ENCODE measurements at places on chromosomes 12 and 14. TPM values are rescaled to one million over a fixed set of nuclear protein-coding genes. Genes with fewer than 3 reads are reported as not detected.

DNA sequence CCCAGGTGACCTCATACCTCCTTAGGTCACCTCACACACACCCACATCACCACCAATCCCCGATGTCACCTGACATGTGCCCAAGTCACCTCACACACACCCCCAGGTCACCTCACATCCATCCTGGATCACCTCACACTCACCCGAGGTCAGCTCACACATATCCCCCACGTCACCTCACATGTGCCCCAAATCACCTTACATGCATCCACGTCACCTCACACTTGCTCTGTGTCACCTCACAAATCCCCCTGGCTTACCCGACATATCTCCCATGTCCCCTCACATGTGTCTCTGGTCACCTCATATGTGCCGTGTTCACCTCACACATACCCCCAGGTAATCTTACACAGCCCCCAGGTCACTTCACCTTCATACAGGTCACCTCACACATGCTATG is 864.6 kb downstream of the TMEM121 start:
- H3K36me3 ChIP-seq: no peaks in the 10 kb centered on the region
- H3K27me3 ChIP-seq: no peaks in the 10 kb centered on the region
- H3K27ac ChIP-seq: no peak overlapping the region
- no peak for DNase-seq
- H3K4me1 ChIP-seq: no peaks in the 10 kb centered on the region
- H3K4me3 ChIP-seq: no peak overlapping the region

DNA sequence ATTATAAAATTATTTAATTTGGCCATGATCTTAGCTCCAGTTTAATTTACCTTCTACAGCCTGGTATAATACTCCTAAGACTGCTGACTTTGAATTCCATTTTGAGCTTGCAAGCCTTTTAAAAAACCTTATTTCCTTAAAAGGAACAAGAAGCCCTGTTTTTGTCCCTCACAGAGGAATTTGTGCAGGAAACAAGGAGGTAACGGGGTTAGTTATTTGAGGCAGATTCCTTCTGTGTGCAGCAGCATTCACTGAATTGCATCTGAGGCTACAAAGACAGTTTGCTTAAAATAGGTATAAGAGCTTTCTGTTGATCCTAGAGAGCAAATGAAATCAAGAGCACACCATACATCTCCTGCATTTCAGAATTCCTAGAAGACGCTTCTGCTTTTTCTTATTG is 403.3 kb upstream of the PRICKLE1 start:
- H3K27me3 ChIP-seq: no peaks in the 10 kb centered on the region
- no peaks in the 10 kb centered on the region for H3K36me3 ChIP-seq
- H3K4me3 ChIP-seq: no peak overlapping the region
- no peak overlapping the region for H3K27ac ChIP-seq

Gene OGFOD2
- 8.6 TPM for total RNA-seq

Gene LTBP2
- total RNA-seq: 15.8 TPM

DNA sequence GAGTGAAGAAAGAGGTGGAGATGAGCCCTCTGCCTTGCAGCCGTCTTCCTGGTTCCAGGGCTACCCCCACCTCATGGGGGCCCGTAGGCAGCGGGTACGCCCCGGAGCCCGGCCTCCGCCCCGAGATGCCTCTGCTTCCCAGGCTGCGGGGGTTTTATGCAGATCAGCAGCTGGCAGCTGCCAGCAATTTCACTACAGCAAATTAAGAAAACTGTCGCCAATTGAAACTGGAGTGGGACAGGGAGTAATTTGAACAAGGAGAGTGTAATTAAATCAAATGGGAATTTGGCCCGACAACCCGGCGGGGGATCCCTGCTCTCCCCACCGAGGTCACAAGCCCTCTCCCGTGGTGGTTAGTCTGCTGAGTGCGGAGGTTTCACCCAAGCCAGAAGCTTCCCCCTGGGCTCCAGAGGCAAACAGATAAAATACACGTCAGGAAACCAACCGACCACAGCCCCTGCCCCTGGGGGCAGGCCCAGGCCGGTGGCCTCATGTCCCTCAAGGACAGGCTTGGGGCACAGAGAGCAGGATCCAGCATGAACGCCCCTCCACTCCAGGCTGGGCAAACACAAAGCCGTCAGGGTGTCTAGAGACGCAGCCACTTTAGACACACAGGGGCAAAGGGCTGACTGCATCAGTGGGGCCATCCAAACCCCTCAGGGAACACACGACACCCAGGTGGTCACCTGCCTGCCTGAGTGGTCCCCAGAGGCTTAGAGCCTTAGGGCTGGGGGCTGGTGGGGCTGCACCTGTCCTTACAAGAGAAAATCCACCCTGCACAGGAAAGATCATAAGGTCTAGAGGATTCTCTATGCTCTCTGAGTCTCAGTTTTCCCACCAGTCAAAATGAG is 53.8 kb downstream of the TESC start:
- H3K36me3 ChIP-seq: no peaks in the 10 kb centered on the region
- H3K27ac ChIP-seq: peak overlapping the region; percentile 3
- no peak for DNase-seq
- H3K4me3 ChIP-seq: no peak overlapping the region
- H3K4me1 ChIP-seq: peaks cover 27% of the 10 kb centered on the region

DNA sequence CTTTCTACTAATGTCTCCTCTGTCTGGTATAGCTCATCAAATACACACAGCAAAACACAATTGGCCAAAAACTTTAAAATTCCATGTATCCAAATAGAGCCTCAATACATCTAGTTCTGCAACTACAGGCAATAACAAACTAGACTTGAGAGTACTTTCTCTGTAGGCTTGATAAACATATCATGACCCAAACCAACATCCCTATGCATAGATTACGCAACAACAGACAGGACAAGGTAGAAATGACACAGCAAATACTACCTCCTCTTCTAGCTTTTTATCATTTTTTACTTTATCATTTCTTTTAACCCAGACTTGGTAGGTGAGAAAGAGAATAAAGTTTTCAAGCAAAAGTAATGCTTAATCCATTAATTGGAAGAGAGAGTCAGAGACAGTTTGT is 41.8 kb downstream of the EML5 start:
- no peak overlapping the region for H3K4me3 ChIP-seq
- DNase-seq: no peak
- H3K36me3 ChIP-seq: no peaks in the 10 kb centered on the region
- H3K27me3 ChIP-seq: no peaks in the 10 kb centered on the region

- no peak overlapping the region for H3K4me3 ChIP-seq
- no peak overlapping the region for H3K27ac ChIP-seq
- no peak for DNase-seq
- H3K36me3 ChIP-seq: no peaks in the 10 kb centered on the region
- H3K27me3 ChIP-seq: no peaks in the 10 kb centered on the region
Measured at GRCh38 chr14:34682787-34683321, 31.5 kb downstream of the CFL2 start.

Gene PRORP
- 21.8 TPM for total RNA-seq

DNA sequence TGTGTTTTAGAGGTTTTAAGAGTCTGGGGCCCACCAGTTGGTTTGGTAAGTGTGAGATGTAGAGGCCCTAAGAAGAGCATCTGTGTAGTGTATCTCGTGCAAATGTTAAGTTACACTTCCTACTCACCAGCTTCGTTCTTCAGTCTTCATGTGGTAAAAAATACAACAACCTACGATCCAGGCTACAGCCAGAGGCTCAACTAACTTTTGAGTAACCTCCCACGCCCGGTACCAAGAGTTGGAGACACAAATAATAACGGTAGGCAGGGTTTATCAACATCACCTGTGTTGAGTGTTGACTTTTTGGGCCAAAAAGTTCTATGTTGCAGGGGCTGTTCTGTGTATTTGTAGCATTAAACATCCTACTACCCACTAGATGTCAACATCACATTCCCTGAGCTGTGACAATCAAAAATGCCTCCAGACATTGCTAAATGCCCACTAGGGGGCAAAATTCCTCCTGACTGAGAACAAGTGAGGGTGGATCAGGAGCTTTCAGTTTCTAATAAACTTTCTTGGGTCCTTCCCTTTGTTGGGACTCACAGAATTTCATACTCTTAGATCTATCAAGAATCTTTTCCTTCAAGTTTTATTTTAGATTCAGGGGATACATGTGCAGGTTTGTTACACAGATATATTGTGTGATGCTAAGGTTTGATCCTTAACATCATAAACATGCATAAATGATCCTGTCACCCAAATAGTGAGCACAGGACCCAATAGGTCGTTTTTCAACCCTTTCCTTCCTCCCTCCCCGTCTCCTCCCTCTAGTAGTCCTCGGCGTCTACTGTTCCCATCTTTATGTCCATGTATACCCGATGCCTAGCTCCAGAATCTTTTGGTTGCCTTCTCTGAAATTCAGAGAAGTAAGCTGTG is 94.7 kb downstream of the SLC2A13 start:
- peaks cover 11% of the 10 kb centered on the region for H3K4me1 ChIP-seq
- no peak overlapping the region for H3K27ac ChIP-seq
- peak; percentile 52 for DNase-seq
- no peaks in the 10 kb centered on the region for H3K27me3 ChIP-seq
- H3K36me3 ChIP-seq: no peaks in the 10 kb centered on the region

Gene NAB2
- total RNA-seq: 7.3 TPM

DNA sequence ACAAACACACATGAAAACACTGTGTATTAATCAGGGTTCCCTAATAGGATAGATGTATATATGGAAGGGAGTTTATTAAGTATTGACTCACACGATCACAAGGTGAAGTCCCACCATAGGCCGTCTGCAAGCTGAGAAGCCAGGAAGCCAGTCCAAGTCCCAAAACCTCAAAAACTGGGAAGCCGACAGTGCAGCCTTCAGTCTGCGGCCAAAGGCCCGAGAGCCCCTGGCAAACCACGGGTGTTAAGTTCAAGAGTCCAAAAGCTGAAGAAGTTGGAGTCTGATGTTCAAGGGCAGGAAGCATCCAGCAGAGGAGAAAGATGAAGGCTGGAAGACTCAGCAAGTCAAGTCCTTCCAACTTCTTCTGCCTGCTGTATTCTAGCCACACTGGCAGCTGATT is 1085.0 kb upstream of the TMEM132C start:
- no peak overlapping the region for H3K4me3 ChIP-seq
- no peaks in the 10 kb centered on the region for H3K4me1 ChIP-seq
- no peaks in the 10 kb centered on the region for H3K36me3 ChIP-seq
- no peak for DNase-seq
- no peaks in the 10 kb centered on the region for H3K27me3 ChIP-seq
- H3K27ac ChIP-seq: no peak overlapping the region

Gene FAM181A
- not detected for total RNA-seq

Gene ANKRD33
- total RNA-seq: not detected

GRCh38 chr12:58420503-58420902 is 479.1 kb downstream of the ATP23 start:
- no peak overlapping the region for H3K27ac ChIP-seq
- no peaks in the 10 kb centered on the region for H3K4me1 ChIP-seq
- DNase-seq: no peak

GRCh38 chr14:57168138-57168679 is 100.5 kb downstream of the EXOC5 start:
- no peak for DNase-seq
- H3K4me1 ChIP-seq: no peaks in the 10 kb centered on the region
- H3K4me3 ChIP-seq: no peak overlapping the region
- H3K27ac ChIP-seq: no peak overlapping the region
- H3K27me3 ChIP-seq: no peaks in the 10 kb centered on the region

DNA sequence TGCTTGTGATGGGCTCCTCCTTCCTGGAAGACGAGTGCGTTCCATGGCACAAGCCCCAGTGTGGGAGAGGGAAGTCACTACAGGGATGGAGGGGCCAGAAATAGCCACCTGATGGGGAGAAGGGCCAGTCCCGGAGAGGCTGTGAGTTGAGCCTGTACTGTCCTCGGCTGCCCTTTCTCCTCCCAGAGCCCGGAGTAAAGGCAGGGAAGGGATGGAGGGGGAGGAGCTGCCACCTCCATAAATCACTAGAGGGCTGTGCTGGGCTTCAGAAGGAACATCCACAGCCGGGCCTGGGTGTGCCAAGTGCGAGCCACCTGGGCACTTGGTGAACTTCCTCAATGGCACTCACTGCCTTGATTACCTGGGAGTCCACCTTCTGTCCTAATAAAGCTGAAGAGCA is 110.1 kb downstream of the RBM19 start:
- no peaks in the 10 kb centered on the region for H3K4me1 ChIP-seq
- H3K36me3 ChIP-seq: no peaks in the 10 kb centered on the region
- H3K27me3 ChIP-seq: no peaks in the 10 kb centered on the region
- H3K4me3 ChIP-seq: no peak overlapping the region
- no peak overlapping the region for H3K27ac ChIP-seq

DNA sequence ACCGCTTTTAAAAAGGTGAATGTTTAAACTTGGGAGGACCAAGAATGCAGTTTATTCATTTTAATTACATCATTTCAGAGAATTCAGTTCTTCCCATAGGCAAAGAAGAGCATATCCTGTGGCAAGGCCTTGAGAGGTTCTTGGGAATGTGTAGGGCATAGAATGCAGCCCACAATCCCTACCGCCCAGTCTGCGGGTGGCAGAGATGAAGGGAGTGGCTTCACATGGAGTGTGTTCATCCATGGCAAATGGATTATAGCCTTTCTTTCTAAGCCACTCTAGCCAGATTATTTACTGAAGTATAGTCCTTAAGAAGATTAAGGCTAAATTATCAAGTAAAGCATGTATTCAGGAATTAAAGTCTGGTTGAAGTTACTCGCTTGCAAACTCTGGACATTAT is 97.4 kb downstream of the TSPAN8 start:
- no peaks in the 10 kb centered on the region for H3K4me1 ChIP-seq
- no peaks in the 10 kb centered on the region for H3K27me3 ChIP-seq
- no peak for DNase-seq
- no peak overlapping the region for H3K4me3 ChIP-seq
- no peak overlapping the region for H3K27ac ChIP-seq
- no peaks in the 10 kb centered on the region for H3K36me3 ChIP-seq

Gene SLC38A1
- 38.4 TPM for total RNA-seq

Gene ANG
- total RNA-seq: 28.0 TPM

Gene NUDT14
- 28.8 TPM for total RNA-seq

Gene CCDC184
- not detected for total RNA-seq

Gene NDUFA12
- total RNA-seq: 21.4 TPM

DNA sequence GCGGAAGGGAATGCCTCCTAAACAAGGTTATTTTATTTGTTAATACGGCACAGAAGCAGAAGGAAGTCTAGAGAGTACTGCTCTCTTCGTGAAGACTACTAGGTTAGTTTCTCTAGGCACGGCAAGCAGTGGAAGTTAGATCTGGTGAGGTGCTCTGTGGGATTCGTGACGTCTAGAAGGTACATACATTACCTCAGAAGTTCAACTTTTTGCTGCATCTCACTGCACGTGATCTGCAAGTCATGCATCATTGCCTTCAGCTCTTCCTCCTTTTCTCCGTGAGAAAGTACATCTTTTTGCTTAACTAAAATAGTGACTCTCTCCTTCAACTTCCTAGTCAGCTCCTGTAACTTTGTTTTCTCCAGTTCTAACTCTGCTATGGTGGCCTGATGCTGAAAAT is 74.7 kb downstream of the NIN start:
- no peak overlapping the region for H3K27ac ChIP-seq
- H3K4me1 ChIP-seq: peaks cover 21% of the 10 kb centered on the region
- DNase-seq: no peak
- H3K4me3 ChIP-seq: no peak overlapping the region
- H3K27me3 ChIP-seq: no peaks in the 10 kb centered on the region

- H3K4me1 ChIP-seq: no peaks in the 10 kb centered on the region
- H3K27me3 ChIP-seq: no peaks in the 10 kb centered on the region
- no peak for DNase-seq
- H3K36me3 ChIP-seq: no peaks in the 10 kb centered on the region
Measured at GRCh38 chr12:29314416-29314815, 66.6 kb downstream of the ERGIC2 start.
